CD4-positive, alpha-beta T cell treated with Interleukin-4 for 1 hour (primary cell): ENCODE measurements at places on chromosomes 5 and 9.

- no peak for DNase-seq
Measured at GRCh38 chr5:81163651-81164050, 69.5 kb upstream of the CKMT2 start.

DNA sequence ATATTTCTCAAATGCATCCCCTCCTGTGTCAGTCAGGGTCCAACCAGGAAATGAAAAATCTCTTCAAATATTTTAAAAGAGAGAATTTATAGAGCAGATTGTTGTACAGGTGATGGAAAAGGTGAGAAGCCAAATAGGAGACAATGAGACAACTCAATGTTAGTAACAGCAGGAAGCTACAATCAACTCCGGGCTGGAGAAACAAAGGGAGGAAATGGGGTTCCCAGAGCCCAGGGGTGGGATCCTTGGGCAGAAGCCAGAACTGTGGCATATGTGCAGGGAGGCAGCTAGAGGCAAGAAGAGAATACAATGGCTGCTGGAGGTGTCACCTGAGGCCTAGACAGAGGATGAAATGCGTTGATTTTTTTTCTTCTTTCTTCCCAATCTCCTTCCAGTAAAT, 361.8 kb upstream of the ACTBL2 start:
- DNase-seq: no peak

DNA sequence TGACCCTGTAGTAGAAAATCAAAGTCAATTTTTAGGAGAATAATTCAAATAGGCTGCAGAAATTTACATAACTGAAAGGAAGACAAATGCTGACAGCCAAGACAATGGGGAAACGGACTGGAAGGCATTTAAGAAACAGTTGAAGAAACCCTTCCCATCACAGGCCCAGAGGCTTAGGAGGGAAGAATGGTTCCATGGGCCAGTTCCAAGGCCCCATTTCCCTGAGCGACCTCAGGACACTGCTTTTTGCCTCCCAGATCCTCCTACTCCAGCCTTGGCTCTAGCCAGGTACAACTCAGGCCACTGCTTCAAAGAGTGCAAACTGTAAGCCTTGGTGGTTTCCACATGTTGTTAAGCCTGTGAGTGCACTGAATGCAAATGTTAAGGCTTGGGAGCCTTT, 184.1 kb upstream of the SGCD start:
- DNase-seq: no peak

DNA sequence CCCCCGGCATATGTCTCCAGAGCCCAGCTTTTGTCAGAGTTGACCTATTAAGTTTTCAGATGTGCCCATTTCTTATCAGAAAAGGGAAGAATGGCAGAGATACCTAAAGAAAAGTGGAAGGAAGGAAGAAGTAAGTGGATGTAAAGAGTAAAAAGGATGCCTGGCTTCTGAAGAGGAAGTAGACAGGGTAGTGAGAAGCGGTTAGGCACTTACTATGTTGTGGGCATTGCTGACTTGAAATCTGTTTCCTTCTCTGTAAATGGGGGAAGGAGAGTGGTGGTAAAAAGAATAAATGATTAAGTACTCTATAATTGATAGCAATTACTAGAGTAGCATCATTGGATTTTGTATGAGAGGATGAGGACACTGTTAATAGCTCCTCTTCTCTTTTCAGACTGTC, 9.9 kb downstream of the ANP32B start:
- no peak for DNase-seq

DNA sequence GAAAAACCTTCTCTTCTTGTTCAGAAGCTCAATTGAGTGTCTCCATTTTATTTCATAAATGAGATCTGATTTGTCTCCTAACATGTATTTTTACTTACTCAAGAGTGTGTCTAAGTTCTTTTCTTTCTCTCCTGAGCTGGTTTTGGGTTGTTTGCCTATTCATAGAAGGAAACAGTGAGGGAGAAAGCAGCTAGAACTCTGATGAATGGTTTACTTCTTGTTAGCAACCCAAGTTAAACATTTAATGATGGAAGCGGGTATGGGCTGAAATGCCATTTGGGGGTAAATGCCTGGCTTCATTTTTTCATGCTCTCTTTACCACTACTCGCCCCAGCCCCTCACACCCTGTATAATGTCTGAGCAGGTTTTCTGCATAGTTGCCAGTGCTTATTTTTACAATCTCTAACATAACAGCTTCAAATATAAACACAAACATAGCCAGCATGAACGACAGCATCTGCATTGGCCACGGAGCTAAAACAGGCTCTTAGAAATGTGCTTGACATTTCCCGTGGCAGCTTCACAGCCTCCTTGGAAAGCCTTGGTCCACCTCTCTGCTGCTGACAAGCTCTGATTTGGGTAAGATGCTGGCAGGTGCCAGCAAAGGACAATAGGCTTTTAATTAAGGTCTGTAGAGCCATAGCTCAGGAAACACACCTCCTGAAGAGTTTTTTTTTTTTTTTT, 321.1 kb downstream of the ARHGEF28 start:
- DNase-seq: no peak
